ENCODE measurements at places on chromosomes 3 and 15.

DNA sequence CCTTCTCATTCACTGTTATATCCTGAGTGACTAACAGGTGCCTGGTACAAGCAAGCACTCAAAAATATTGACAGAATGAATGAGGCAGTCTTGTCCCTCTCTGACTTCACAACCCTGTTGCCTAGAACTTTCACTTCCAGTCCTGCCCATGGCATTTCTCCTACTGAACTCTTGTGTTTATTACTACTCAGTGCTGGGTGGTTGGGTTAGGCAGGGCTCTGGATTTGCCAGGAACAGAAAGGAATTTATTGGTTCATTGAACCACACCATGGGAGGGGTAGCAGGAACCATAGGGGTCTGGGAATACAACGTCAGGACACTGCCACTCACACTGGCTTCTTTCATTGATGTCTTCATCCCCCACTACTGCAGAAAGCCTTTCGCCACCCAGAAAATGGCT, 41.9 kb upstream of the SEMA4B start:
- no peak for DNase-seq

GRCh38 chr3:194184801-194185200, 48.9 kb downstream of the HES1 start:
- DNase-seq = no peak

GRCh38 chr3:9695345-9695744, 8.3 kb upstream of the CPNE9 start:
- DNase-seq = no peak

DNA sequence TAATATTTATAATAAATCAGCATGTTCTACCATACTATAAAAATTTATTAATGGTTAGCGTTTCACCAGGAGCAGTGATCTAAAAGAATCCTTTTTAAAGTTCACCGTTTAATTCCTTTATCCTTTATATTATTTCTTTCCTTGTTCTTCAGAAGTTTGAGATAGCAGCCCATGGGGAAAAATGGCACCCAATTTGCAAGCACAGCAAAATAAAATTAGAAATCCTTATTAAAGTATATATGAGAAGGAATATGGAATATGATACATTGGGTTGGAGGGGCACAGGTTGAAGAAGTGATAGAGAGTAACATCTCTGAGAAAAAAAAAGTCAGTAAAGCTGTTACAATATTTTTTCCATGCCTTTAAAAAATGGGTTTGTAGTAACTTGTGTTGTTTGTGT, 892.0 kb downstream of the NAALADL2 start:
- DNase-seq = no peak

- no peak for DNase-seq
Measured at GRCh38 chr15:77028451-77029165, 33.7 kb downstream of the PSTPIP1 start.

DNA sequence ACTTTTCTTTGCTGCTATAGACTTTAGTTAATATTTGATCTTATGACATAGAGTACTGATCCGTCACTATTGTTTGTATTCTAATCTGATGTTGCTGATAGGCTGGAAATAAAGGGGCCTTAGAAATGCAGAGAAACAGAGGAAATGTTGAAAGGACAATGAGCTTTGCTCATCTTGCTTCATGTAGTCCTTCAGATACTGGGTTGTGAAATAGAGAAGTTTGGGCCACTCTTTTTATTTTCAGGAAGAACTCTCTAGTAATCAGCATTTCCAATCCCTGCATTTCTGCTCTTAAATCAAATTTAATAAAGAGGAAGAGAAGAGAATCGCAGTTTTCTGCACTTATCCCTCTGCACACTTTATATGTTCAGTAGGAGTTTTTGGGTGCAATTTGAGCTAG, 192.8 kb upstream of the THBS1 start:
- DNase-seq = no peak

DNA sequence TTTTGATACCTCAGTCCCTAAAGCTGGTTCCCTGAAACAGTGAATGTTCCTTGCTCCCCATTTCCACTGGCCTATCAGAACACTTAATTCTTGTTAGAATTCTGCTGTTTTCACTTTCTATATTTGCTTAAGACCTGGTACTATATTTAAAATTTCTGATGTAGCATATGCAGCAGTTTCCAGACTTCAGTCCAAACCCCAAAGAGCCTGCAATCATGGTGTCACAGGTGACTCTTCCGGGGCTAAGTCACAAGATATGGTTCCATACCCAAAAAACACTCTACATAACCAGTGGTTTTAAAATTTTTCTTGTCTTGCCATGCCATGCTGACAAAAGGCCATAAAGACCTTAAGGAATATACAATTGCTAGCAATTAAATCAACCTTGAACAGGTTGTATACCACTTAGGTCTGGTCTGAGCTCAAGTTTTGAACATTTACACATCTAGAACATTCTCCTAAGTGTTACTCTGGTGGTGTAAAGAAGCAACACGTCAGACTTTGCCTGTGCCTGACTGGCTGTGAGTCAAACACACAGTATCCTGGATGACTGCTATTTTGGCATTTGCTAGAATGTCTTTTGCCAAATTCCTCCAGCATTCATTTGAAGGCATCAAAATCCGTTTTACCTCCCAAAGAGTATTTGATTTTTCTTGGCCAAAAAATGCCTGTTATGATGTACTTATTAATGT, 160.0 kb downstream of the FRMD5 start:
- DNase-seq = peak; percentile 39

DNA sequence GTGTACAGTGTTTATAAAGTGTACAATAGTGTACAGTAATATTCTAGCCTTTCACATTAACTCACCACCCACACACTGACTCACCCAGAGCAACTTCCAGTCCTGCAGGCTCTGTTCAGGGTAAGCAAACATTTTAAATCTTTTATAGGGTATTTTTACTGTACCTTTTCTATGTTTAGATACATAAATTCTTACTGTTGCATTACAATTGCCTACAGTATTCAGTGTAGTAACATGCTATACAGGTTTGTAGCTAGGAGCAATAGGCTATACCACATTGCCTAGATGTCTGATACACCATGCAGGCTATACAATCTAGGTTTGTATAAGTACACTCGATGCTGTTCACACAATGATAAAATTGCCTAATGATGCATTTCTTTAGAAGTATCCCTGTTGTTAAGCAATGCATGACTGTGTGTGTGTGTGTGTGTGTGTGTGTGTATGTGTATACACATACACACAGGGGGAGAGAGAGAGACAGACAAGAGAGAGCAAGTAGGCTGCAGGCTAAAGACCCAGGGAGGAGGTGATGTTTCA, 72.5 kb upstream of the PRR23C start:
- no peak for DNase-seq

DNA sequence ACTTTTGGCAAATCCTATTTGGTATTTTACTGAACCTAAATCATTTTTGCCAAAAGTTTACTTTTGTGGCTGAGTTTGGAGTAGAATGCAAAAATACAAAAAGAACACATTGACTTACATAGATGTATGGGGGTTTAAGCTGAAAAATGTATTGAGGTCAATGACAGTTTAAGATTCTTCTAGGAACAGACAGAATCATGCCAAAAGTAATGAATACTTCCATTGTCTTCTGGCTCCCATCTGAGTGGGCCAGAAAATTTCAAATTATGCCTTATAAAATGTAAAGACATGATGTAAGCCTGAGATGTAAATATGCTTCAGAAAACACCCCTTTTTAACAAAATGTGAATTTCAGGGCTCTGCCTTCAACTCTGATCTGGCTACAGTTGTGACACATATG, 375.1 kb upstream of the DPH6 start:
- DNase-seq = no peak

GRCh38 chr3:50297384-50297775, 1.8 kb downstream of the HYAL3 start:
- DNase-seq = no peak

Measured in ACHN (cell line).